ENCODE measurements at places on chromosomes 16 and 17.

GRCh38 chr16:73047221-73047535, 750 bp downstream of the ZFHX3 start:
- no peak for DNase-seq

DNA sequence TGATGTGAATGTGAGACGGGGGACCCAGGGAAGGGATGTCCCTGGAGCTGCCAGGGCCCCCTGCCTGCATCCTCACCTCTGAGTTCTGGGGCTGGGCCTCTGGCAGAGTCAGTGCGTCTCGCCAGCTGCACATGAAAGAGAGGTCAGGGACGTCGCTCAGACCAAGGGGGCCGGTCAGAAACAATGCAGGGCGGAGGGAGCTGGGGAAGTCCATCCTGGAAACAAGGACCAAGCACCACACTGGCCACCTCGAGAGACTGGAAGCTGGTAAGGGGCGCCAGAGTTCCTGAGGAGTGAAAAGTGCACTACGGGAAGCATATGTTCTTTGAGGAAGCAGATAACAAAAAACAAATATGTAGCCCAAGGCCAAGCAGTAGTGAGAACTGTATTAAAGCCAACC, 2.1 kb downstream of the TAF1C start:
- DNase-seq, result peak; percentile 75

DNA sequence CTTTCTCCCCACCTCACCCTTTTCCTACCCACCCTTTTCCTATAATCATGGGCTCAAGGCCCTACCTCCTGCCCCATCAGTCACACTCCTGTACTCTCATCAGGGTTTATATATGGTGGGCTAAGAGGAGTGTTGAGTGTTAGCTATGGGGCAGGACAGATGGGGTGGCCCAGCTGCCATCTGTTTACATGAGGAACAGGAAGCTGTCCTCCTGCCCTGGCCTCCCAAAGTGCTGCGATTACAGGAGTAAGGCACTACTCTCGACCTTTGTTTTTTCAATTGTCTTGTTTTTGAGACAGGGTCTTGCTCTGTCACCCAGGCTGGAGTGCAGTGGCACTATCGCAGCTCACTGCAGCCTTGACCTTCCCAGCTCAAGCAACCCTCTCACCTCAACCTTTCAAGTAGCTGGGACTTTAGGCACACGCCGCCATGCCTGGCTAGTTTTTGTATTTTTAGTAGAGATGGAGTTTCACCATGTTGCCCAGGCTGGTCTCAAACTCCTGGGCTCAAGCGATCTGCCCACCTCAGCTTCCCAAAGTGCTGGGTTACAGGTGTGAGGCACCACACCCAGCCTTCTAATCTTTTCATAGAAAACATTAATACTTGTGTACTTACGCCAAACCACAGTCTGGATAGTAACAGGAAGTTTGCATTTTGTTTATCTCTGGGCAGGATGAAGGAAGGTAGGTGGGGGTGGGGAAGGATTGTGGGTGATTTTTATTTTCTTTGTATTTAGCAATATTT, 1.6 kb downstream of the TRADD start:
- no peak for DNase-seq

DNA sequence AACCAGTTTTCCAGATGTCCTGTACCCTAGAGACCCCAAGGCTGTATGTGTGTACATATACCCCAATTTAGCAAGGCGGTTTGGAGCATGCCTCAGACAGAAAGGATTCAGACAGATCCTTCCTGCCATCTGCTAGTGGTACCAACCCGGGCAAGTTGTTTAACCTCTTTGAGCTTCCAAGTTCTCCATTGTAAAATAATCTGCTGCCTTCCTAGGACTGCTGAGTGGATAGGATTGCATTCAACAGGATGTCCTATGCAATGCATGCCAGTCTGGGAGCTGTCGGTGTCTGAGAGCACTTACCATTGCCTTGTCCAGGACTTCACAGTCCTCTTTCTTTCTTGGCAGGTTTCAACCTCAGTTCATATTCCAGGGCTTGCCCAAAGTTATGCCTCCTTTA, 1.9 kb downstream of the CDH13 start:
- DNase-seq, result no peak

DNA sequence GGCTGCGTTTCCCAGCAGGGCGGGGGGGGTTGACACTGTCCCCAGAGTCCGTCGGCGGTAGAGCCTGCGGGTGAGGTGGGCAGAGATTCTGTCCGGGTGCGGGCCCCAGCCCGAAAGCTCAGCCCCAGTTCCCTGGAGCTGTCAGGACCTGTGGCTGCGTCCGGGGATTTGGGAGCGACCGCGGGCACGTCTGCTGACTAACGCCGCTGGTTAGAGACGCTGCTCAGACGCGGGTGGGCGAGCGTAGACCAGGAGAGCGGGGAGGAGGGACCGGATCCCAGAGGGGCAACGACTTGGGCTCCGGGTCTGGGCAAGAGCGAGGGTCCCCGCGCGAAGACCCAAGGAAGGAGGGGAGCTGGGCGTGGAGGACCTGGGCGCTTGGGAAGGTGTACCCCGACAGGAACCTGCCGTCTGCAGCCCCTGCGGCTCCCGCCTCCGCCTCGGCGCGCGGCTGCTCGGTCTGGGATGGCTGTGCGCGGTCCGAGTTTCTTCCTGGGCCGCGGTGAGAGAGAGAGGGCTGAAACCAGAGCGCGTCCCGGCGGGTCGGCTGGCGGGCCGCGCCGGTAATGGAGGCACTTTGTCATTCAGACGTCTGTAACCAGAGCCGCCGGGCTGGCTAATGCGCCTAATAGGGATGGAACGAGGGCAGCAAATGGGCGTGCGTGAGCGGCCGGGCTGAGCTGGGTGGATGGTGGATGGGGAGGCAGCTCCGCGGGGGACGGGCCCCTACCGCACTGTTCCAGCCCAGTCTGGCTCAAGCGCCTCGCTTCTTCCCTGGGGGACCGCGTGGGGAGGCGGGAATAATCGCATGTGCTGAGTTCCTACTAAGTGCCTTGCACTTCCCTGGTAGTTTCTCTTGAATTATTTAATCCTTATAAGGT, 2.3 kb downstream of the NGFR start:
- no peak for DNase-seq

GRCh38 chr17:77398274-77398673, 257.5 kb downstream of the SEC14L1 start:
- no peak for DNase-seq

DNA sequence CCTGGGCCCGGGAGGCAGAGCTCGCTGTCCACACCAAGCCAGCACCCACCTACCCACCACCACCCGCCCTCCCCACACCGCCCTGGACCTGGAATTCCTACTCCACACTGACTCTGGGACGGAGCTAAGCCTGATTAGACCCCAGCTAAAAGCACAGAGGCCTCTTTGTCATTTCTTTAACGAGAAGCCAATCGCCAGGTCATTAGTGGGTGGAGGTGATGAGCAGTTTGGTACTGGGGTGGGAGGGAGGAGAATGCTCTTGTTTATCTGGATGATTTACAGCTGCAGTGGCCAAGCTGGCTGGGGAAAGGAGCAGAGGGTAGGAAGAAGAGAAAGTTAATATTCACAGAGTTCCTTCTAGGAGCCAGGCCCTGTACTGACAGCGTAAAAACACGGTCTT, 6.0 kb upstream of the BHLHA9 start:
- no peak for DNase-seq

DNA sequence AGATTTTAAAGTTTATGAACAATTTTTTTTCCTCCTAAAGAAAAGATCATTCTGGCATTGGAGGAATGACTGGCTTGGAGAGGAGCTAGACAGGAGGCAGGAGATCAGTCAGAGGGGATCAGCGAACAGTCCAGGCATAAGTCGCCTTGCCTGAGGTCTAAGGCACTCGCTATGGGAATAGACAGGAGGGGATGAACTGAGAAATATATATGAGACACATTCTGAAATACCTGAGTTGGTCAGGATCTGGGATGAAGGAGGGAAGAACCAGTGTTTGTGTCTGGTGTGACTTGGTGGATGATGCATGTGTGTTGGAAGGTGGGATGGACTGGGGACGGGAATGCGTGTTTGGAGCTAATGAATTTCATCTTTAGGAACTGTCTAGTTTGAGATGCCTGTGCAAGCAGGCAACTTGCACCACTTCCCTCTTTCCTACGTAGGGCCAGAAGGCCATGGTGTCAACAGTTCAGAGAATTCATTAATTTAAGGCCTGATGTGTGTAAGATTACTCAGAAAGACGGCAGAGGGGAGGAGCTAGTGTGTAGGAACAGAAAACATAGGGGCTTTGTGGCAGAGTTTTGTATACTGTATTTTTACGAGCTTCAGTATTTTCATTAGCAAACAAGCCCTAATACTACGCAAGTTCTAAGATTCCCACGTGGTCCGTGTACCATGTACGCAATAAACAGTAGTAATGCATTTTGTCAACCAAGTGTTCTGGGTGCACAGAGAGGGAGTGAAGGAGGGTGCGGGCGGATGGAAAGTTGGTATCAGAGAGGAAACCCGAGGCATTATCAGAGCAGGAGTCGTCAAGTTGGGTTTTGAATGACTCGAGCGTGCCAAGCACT, 825 bp downstream of the HEATR6 start:
- no peak for DNase-seq

DNA sequence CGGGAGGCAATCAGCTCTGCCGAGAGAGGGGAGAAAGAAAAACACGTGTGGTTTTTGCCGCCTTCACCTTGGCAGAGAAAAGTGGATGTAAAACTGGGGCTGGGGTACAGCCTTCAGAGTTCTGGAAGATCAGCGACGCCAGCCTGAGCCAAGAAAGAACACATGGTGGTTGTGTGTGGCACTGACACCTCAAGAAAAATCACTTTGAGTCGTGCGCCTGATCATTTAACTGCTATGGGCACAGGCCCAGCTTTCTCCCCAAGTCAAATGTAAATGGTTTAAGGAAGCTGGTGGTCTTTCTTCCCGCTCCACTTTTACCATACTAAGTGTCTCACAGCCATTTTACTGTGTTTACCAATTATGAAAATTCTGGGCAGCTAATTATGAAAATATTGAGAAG, 461.8 kb upstream of the SOX9 start:
- DNase-seq, result no peak

DNA sequence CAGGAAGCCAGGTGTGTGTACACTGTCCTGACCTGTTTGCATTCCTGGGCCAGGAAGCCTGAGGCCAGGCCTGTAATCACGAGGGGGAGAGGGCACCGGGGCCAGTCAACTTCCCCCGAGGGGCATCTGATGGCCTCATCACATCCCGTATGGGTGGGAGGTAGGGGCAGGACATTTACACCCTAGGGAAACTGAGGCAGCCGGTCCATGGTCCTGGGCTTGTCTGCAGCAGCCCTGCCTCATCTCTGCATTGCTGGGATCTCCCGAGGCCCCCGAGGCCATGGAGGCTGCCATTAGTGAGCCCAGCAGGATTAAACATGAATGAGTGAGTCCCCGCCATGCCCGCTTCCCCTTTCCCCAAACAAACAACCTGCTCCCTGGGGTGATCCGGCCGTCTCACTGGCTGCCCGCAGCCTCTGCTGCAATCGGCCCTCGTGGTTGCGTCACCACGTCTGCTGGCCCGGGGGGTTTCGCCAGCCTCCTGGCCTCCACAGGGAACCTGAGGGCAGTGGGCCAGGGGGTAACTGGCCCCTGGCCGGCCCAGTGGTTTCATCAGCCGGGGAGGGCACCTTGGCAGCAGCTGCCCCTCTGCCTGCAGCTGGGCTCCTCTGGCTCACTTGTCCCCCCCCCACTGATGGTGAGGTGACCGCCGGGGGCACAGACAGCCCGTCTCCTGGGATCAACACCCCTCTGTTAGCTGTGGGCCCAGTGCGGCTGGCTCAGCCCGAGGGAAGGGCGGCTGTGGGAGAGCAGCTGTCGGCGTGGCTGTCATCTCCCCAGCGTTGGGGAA, 88.3 kb upstream of the GSE1 start:
- DNase-seq, result no peak

DNA sequence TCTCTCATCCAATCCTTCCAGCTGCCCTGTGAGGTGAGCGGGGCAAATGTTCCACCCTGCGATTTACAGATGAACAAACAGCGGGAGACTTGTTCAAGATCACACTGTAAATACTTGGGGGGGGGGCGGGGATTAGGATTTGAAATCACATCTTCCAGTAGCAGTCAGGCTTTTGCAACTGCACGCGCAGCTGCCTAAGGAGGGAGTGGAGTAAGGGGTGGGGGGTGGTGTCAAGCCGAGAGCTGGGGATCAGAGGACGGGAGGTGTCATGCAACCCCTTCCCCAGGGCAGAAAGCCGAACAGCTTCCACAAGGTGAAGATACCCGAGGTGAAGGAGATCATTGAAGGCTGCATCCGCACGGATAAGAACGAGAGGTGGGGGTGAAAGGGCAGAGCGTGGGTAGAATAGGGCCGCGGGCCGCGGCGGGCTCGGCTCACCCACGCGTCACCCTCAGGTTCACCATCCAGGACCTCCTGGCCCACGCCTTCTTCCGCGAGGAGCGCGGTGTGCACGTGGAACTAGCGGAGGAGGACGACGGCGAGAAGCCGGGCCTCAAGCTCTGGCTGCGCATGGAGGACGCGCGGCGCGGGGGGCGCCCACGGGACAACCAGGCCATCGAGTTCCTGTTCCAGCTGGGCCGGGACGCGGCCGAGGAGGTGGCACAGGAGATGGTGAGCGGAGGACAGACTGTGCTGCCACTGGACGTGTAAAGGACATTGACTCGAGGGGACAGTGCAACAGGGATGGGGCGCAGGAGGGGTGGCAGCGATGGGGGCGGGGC, 4.6 kb downstream of the WNK4 start:
- DNase-seq, result no peak

DNA sequence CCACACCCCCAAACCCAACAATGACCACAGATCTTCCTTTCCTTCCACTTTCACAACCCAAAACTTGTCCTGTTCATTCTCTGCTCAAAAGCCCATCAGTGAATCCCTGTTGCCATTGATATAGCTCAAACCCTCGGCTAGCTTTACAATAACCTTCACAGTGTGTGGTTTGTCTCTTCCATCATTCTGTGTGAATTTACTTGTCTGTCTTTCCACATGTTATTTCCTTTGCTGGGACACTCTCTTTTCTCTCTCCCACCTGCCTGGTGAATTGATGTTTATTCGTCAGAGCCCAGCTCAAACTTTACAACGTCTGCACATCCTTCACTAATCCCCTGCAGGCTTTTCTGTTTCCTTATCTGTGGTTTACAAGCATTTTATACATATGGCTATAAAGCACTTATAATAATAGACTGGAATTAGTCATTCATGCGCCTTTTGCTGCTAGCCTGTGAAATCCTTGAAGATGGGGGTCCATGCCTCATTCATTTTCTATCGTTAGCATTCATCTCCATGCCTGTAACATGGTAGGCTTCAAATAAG, 114.4 kb downstream of the CDH13 start:
- DNase-seq, result no peak

DNA sequence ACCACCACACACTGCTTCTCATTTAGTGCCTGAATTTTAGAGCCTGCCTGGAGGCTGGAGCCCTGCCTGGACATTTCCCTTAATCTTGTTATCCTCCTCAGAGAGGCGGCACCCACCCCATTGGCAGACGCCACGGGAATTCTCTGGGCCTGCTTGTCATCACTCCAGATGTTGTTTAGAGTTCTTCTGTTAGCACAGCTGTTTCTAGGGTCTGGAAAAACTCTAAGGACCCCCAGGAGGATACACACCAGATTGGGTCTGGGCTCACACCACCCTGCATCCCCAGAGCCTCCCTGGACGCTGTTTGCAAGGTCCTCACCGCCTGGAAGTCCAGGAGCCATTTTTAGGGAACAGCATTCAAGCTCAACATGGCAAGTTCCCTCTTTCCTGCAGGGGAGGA, 565 bp upstream of the XAF1 start:
- DNase-seq, result no peak

GRCh38 chr16:30797670-30798309, 10.8 kb upstream of the ZNF629 start:
- no peak for DNase-seq

- DNase-seq, result no peak
Measured at GRCh38 chr17:75398279-75398678, 7.2 kb downstream of the GRB2 start.

All from glomerular endothelial cell (primary cell).